Tibial nerve (tissue), 4 donors: ENCODE measurements at places on chromosomes 2 and 18. TPM values are rescaled to one million over a fixed set of nuclear protein-coding genes. Genes with fewer than 3 reads are reported as not detected.

Gene ARHGAP28
- 6.6 TPM for total RNA-seq

Gene KCNG2
- total RNA-seq = 0.78 TPM

Gene CIB4
- total RNA-seq = not detected

Gene MYOM1
- total RNA-seq = 6.5 TPM

Gene ERMN
- 1.0 TPM for total RNA-seq

Gene SAG
- not detected for total RNA-seq

Gene PAX3
- not detected for total RNA-seq

Gene CCDC68
- total RNA-seq = 5.0 TPM

Gene ADNP2
- 21.8 TPM for total RNA-seq

Gene LYG1
- 2.5 TPM for total RNA-seq

Gene EPAS1
- total RNA-seq = 191 TPM

Gene ANKRD30B
- 11.2 TPM for total RNA-seq

Gene CNDP1
- total RNA-seq = not detected

DNA sequence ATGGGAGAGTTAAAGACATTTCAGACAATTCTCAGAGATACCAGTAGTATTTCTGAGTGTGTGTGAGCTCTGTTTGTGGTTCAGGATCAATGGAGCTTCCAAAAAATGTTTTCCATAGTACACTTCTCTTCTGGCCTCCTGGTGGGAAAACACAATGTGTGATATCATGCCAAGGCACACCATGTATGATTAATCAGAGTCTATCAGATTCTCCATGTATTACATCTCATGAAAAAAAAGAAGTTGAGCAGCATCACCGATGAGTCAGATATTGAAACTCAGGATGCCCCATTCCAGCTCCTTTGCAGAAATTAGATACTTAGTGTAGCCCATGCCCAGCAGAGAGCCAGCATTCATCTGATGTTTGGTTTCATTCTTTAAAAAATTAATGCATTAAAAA is 620.3 kb upstream of the POU3F3 start:
- DNase-seq = no peak

DNA sequence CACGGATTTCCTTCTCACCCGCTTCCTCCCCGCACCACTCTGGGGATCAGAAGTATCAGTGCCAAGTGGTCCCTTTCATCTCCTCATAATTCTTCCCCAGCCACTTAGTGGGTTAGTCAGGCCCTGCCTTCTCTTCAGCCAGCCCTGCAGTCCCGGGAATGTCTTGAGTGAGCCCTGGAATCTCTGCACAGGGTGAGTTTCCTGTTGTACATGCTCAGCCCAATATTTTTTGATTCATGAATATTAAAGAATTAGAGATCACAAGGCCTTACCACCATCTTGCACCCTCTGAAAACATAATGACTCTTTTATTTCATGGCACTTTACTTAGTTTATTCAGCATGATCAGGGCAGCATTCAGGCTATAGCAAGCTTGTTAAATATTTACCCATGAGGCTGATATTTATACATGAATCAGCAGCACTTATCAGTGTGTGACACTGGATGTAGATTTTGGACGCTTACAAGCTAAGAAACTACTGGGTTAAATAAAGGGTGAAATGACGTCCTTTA is 159.4 kb upstream of the FOSL2 start:
- no peak for DNase-seq

DNA sequence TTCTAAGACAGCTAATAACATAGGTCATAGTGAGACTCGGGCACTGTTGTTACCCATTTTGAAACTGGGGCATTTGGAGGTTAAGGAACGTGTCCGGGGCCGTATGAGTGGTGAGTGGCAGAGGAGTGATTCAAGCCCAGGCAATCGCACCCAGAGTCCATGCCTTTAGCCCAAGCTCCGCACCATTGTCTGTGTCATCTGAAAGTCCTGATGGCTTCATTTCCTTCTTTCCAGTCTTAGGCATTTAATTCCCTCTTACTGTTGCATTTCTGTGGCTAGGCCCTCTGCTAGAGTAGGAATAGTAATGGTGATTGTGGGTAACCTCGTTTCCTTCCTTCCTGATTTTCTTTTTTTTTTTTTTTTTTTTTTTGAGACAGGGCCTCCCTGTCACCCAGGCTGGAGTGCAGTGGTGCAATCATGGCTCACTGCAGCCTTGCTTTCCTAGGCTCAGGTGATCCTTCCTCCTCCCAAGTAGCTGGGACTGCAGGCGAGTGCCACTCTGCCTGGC is 49.8 kb upstream of the ASB1 start:
- DNase-seq = no peak

GRCh38 chr18:58495207-58495606 is 133.7 kb downstream of the ALPK2 start:
- no peak for DNase-seq

- DNase-seq = peak; percentile 41
Observed at GRCh38 chr18:47756364-47757016, 174.0 kb downstream of the SMAD2 start.

GRCh38 chr2:183541766-183542165 is 417.5 kb downstream of the NUP35 start:
- no peak for DNase-seq

DNA sequence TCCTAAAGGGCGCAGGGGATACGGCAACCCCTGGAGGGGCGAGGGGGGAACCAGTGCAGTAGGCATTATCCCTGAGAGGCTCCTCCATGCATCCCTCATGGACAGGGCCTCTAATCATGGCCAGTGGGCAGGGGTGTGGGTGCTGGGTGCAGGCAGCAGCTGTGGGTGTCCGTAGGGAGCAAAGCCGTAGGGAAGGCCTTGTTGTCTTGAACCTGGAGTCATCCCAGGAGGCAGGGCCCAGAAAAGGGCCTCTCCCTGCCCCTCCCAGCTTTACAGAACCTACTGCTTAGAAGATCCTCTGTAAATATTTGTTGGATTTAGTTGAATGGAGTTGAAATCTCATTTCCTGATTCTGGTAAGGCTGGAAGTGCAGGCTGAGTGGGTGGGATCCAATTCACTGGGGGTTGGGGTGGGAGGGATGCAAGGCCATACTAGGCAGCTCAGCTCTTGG is 207.0 kb upstream of the HAAO start:
- no peak for DNase-seq

DNA sequence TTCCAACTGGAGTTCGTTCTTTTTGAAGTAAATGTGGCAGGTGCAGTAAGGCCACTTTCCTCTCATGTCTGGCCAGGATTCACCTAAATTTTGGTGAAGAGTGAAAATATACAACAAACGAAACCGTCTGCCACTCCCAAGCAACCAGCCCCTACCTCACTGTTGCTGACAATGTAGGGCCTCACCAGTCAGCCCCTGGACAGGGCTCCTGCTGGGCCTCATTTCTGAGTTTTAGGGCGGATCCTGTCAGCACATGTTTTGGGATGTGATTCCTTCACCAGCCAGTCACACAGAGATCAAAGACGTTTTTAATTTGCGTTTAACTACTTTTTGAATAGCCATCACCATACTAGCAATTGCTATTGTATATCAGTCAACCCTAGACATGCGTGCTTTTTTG is 185.0 kb downstream of the WDR7 start:
- DNase-seq = no peak

- DNase-seq = no peak
Observed at GRCh38 chr2:196441527-196441926, 198.0 kb upstream of the CCDC150 start.

- peak; percentile 16 for DNase-seq
Observed at GRCh38 chr2:168639441-168639898, 163.0 kb upstream of the NOSTRIN start.

DNA sequence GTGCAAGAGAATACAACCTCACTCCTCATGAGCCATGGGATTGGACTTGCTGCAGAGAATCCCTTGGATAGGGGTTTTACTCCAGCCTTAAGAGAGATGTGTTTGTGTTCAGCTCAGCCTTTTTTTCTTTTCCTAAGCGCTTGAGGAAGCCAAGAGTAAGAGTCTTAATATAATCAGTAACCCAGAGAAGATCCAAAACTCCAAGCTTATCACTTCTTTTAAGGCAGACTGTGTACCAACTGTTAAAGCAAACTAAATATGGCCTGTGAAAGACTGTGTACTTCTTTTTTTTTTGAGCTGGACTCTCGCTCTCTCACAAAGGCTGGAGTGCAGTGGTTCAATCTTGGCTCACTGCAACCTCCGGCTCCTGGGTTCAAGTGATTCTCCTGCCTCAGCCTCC is 30.4 kb downstream of the MSGN1 start:
- no peak for DNase-seq

- no peak for DNase-seq
Observed at GRCh38 chr2:167336213-167336612, 447.9 kb downstream of the XIRP2 start.

- DNase-seq = no peak
Observed at GRCh38 chr2:144702051-144702450, 182.1 kb upstream of the ZEB2 start.

- DNase-seq = no peak
Observed at GRCh38 chr2:191539068-191539467, 138.9 kb upstream of the NABP1 start.

DNA sequence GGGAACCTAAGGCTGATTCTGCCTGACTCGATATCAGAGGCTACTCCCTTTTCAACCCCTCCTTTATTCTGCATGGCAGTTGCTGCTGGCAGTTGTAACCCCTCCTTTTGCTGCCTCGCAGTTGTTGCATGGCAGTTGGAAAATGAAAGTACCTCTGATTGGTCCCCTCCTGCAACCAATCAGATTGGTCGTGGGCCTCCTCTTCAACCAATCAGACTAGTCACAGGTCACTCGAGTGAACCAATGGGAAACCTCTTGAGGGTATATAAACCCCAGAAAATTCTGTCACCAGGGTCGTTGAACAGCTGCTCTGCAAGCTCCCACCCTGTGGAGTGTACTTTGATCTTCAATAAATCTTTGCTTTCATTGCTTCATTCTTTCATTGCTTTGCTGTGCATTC is 294.3 kb upstream of the SLC8A1 start:
- DNase-seq = no peak

- DNase-seq = no peak
Observed at GRCh38 chr2:172056293-172056692, 29.0 kb upstream of the DLX1 start.

GRCh38 chr18:11868230-11868629 is 17.0 kb downstream of the CHMP1B start:
- DNase-seq = no peak

GRCh38 chr2:32732120-32732519 is 104.3 kb downstream of the TTC27 start:
- DNase-seq = no peak

- DNase-seq = no peak
Observed at GRCh38 chr2:34373586-34374233, 774.6 kb upstream of the FAM98A start.

GRCh38 chr2:233063269-233063975 is 3.3 kb downstream of the INPP5D start:
- no peak for DNase-seq

DNA sequence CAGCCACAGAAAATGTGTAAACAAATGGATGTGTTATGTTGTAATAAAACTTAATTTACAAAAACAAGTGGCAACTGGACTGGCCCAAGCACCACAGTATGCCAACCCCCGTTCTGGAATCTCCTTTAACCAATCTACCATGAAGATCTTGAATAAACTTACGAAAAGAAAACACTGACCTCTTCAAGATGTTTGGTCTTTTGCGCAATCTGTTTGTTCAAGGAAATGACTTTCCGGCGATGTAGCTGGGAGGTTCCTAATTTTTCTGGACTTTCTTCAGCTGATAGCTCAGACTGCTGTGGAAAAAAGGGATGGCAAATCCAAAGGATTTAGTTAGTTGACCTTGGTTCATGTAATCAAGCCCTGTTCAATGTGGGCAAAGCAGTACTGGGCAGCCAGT is 55.7 kb downstream of the CCDC93 start:
- no peak for DNase-seq

DNA sequence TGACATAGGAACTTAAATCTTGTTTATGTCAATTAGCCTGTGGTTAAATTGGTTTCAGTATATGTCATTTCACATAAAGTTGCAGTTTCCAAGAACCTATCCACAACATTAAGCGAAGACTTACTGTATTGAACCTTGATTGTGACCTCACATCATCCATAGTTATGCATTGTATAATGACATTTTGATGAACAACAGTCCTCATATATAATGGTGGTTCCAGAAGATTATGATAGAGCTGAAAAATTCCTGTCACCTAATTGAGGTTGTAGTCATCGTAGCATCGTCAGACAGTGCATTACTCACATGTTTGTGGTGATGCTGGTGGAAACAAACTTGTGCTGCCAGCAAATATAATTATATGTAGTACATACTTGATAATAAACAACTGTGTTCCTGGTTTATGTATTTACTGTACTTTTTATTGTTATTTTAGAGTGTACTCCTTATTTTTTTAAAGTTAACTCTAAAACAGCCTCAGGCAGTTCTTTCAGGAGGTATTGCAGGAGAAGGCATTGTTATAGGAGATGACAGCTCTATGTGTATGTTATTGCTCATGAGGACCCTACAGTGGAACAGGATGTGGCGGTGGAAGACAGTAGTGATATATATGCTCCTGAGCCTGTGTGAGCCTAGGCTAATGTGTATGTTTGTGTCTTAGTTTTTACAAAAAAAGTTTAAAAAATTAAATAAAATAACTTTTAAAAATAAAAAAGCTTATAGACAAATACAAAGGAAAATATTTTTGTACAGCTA is 56.6 kb downstream of the UBE2E3 start:
- no peak for DNase-seq

DNA sequence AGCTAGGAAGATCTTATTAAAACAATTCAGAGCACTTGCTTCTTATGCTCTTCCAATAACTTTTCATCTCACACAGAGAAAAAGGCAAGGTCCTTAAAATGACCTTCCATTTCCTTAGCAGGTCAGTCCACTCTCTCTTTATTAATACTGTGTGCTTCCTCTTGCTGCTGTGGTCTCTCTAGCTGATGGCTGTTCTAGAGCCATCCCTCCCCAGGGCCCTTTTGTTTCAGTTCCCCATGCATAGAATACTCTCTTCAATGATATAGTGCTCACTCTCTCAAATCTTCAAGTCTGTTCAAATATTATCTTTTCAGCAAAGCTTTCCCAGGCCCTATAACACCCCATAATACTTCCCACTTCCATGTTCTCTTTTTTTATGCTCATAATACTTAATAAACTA is 469.3 kb downstream of the METTL4 start:
- DNase-seq = no peak

DNA sequence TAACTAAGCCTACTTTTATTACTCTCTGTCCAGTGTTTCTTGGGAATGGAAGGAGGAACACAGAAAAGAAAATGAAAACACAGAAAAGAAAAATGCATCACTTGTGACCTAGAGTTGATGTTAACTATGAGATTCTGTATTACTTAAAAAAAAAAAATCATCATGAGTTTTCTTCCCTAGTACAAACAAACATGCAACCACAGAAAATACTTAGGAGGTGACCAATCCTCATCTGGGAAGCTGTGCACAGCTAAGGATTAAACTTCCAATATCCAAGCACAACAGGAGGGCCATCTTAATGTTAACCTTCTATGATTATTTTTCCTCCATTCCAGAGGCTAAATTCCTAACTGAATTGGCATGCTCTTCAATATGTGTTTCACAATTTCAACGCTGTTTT is 1140.4 kb downstream of the LRP1B start:
- DNase-seq = no peak

- no peak for DNase-seq
Observed at GRCh38 chr2:145289946-145290345, 770.0 kb upstream of the ZEB2 start.
